ENCODE measurements at places on chromosomes 6 and 20.

DNA sequence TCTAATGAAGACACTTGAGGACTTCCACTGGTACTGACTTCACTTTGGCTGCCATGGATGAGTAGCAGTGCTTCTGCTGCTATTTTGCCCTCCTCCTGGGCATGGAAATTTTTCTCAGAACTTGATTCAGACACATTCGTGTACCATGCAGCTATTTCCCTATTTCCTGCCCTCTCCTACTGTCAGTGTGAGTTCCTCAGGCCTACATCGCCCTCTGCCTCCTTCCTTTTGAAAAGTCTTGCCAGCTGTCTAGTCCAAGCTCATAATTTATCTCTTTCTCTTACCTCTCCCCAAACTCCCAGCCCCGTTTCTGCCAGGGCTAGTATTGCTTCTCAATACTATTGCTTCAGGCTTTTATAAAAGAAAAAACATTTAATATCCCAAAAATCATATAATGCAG is 470.2 kb downstream of the ADGRB3 start:
- no peak for DNase-seq

DNA sequence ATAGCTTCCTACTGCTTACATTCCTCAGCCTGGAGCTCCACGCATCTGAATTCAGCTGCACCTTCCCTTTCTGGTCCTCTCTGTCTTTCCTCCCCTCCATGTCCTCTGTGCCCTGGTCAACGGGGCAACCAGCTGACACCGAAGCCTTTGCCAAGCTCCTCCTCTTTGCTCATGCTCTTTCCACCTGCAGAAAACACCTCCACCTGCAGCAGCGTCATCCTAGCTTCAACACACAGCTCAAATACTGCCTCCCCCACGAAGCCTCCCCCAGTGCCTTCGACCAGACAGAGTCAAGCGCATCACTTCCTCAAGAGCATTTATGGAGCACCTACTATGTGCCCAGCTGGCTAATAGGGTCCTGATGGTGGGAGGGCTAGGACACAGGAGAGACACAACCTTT is 9.2 kb downstream of the CDH22 start:
- no peak for DNase-seq

DNA sequence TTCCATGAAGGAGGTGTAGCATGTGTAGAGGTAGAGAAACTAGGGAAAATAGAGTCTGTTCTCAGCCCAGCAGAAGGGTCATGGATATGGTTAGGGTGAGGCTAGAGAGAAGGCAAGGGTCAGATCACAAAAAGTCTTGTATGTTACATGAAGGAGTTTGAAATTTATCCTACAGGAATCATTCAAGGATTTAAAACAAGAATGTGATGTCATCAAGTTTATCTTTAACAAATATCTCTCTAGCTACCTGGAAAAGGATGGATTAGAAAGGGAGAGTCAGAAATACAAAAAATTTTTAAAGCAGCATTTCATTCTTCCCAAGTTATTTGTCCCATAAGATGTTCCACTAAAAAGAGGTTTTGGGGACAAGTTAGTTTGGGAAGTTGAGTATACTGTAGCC is 4.4 kb upstream of the CHD6 start:
- no peak for DNase-seq

GRCh38 chr6:45966340-45966739 is 49.3 kb downstream of the CLIC5 start:
- no peak for DNase-seq
